NCI-H187 (cell line): ENCODE measurements at places on chromosomes 1 and 21.
A peak's percentile ranks its signal among the peaks of the same experiment; 100 is the strongest.

GRCh38 chr1:16145662-16146278, 10.1 kb downstream of the EPHA2 start:
- DNase-seq: no peak

DNA sequence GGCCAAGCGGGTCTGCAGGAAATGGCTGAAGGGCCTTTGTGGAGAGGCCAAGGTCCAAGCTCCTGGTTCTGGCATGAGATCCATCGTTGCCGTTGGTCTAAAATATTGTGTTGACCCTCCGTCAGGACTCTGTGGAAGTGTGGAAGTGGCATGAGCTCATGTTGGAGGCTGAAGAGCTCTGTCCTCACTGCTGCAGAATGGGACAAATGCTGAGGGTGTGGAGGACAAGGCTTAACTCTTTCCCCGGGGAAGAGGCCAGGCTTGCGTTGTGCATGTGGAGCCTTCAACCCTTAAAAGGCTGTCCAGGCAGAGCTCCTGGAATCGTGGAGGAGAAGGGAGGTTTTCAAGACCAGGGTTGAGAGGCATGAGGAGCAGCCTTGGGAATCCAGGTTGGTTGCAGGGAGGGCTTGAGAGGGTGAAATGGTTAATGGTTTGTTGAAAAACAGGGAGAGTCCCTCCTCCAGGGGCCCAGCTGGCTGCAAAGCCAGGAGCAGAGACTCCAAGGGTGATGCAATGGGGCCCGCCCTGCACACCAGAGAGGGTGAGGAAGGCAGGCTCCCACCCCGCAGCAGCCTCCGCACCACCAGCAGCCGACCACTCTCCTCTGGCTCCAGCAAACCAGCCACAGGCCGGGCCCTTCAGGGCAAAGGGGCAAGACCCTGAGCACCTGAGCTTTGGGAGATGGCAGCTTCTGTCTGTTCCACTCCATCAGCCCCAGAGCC, 6.7 kb upstream of the AHCYL1 start:
- no peak for DNase-seq

GRCh38 chr1:194419721-194420120, 1233.3 kb upstream of the B3GALT2 start:
- DNase-seq: no peak

GRCh38 chr1:94463765-94464330, 45.7 kb downstream of the ABCD3 start:
- no peak for DNase-seq

DNA sequence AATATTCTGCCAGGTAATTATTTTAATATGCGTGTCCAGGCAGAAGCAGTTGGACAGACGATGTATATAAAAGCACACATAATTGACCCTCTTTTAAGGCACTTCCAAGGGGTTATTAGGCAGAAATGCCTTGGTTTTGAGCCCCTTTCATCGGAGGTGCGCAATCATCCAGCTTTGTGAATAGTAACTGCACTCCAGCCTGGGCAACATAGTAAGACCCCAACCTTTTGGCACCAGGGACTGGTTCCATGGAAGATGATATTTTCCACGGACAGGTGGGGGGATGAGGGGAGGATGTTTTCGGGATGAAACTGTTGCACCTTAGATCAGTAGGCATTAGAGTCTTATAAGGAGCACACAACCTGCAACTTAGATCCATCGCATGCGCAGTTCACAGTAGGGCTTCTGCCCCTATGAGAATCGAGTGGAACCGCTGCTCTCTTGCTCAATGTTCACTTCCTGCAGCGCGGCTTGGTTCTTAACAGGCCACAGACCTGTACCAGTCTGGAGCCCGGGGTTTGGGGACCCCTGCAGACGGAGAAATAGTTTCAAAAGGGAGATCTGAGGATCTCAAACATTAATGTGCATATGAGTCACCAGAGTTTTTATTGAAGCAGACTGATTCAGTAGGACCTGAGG, 1.8 kb upstream of the MCOLN2 start:
- DNase-seq: no peak

- no peak for DNase-seq
These were observed 42.0 kb downstream of the FCRL3 start for GRCh38 chr1:157658571-157658970.

DNA sequence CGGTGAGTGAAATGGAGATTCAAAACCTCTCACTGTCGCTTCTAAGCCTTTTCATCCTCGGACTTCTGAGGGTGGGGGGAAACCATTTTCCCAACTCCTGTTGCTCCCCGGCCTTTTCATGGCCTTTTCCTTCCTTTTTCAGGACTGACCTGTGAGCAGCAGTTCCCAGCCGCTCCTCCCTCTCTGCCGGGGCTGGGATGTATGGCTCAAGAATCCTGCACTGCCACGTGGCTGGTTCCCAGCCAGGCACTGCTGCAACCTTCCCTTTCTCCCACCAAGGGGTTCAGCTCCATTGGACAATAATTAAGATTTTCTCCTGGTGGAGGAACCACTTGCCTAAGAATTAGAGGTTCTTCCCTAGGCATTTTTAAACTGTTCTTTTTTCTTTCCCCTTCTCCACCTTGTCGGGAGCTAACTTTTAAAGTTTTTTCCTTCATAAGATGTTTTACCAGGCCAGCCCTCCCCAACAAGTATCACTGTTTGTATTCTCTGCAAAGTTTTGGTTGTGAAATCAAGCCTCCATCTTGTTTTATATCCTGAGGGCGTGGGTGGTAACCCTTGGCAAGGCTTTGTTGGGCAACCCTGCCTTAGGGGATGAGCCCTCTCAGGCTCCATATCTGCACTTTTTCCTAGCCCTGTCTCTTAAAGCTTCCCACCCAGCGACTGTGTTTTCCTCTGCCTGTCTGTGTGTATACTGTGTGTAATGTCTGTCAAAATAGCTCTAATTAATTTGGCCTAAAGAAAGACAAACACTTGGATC, 1166.6 kb upstream of the ADGRL2 start:
- no peak for DNase-seq

GRCh38 chr1:194535369-194535768, 1349.0 kb upstream of the B3GALT2 start:
- no peak for DNase-seq

DNA sequence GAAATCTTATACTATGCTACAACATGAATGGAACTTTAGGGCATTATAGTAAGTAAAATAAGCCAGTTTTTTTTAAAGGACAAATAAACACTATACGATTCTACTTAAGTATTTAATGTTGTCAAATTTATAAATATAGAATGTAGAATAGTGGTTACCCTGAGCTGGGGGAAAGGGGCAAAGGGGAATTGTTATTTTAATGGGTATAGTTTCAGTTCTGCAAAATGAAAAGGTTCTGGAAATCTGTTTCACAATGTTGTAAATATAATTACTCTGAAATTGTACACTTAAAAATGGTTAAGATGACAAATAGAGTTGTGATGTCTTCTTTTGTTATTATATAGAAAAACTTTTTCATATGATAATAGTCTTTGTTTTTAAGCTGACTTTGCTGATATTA, 366.3 kb downstream of the MRPL39 start:
- DNase-seq: no peak

DNA sequence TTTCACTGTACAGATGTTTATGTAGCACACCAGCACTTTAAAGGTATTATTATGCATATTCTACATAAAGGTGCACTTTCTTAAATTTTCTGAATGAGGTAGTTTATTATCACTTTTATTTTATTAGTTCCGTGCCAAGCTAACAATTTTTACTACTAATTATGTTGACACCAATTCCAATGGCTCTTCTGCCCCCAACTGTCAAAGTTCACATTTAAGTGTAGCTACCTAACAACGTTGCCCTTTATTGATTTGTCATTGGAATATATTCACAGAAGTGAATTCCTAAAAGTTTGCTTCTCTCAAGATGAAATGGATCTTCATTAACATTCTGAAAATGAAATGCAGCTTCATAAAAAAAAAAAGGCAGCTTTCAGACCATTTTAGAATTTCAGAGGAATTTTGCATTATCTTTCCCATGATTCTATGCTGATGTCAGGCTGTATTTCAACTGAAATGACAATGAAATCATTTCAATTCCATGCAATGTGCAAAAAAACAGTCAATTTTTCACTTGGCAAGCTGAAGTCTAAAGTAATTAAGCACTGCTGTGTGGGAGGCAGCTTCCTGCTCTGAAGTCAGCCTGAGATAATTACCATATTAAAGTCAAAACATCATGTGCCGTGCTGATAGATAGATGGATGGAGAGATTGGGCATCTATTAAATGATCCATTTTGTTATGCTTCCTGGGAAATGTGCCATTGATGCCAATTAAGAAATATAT, 229.2 kb downstream of the TTLL7 start:
- DNase-seq: no peak

DNA sequence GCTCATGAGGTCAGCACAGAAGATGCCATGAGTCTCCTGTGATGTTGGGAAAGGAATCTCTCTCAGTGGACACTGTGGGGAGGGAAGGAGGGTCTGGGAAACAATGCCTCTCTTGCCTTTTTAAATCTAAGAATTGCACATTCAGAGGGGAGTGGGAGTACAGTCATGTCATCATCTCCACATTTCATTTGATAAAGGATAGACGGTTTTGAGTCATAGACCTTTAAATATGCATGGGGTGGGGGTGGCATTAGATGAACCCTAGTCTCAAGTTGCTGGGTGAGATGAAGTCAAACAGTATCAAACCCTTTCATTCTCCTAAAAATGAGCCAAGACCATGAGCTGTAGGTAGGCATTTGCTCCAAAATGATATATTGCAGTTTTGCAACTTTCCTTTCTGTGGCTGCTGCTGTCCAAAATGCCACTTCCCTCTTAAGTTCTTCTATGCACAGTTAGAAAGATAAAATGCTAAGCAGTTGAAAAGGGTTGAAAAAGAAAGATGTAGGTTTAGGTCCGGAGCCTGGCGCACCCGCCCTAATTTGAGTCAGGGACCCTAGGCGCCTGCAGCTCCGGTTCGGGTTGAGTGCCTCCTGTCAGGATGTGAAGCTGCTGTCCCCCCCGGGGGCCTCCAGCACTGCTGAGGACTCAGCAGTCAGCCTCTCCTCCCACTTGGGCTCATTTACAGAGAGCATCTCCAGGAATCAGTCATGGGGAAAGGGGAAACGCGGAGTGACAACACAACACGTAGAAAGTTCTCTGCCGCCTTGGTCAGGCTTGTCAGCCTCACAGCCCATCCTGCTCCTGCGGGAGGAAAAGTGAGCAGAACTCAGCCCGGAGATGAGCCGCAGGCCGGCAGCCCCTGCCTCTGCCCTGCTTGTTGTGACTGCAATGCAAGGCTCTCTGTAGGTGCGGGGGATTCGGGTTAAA, 479.3 kb upstream of the RUNX1 start:
- no peak for DNase-seq

DNA sequence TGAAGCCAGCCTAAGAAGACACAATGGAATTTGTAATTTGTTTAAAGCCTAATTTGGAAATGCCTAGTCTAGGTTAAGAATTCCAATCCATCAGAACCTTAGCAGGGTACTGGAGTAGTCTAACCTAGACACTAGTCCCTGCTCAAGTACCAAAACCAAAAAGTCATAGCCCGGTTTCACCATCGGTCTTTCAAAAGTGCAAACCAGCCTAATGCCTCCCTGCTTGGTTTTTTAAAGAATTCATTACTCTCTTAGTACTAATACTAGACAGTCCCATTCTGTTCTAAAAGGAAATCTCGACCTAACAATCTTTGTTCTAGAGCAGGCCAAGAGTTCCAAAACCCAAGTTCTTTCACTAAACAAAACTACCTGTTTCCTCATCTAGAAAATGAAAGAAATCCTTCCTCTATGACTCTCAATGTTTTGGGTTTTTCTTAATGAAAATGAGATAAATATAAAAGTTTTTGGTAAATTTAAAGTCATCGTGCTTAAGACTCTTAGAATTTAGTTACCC, 2.6 kb downstream of the PUM1 start:
- DNase-seq: no peak

- peak; percentile 23 for DNase-seq
These were observed 3.8 kb downstream of the BCL9 start for GRCh38 chr1:147545133-147545532.

GRCh38 chr1:235835226-235835625, 31.5 kb downstream of the LYST start:
- no peak for DNase-seq

- DNase-seq: no peak
These were observed 46.6 kb downstream of the TENT5C start for GRCh38 chr1:117652421-117652820.

GRCh38 chr1:44288883-44289282, 66.2 kb downstream of the ERI3 start:
- DNase-seq: no peak

DNA sequence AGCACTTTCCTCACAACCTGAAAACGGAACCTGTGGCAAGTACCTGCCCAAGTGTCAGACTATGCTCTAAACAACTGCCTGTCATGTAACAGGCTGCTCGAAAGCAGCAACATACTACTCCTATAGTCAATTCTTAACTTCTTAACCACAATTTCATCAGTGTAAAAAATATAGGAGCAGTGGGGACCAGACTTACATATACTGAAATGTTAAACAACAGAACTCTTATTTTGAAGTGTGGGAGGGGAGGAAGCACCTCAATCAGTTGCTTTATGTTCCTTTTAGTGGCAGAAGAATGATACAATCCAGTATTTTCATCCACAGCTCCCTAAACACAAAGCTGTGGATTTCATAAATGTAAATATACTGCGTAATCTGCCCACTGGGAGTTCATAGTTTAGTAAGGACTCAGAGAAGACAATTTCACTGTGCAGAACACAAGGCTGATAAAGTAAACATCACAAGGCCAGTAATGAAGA, 44.2 kb downstream of the WLS start:
- DNase-seq: no peak

GRCh38 chr1:57711326-57711725, 287.5 kb upstream of the DAB1 start:
- DNase-seq: no peak

DNA sequence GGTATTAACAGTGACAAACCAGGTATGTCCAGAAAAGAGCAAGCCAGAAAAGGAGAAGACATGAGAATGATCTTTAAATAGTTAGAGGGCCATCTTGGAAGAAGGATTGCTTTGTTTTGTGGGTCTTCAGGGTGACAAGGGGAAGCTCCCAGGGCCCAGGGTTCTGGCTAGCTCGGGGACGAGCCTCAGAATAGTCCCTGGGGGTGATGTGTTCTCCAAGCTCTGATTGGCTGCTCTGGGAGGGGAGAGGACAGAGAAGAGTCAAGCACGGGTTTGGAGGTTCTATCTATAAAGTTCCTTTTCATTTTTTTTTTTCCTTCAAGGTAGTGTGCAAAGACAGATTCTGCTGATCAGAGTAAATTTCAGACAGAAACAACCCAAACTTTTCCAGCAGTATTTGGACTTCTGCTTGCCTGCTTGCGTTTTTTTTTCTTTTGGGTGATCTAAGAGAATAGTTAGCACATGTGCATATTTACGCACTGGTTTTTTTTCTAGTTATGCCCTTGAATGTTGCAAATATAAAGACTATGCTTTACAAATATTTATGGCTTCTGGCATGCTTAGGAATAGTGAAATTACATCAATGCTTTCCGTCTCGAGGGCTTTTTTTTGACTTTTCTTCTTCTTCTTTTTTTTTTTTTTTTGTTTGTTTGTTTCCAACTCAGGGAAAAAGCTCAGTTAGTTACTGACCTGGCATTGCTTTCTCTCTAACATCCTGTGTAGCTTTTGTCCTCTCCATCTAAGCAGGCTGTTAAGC, 59.7 kb downstream of the ROR1 start:
- no peak for DNase-seq

DNA sequence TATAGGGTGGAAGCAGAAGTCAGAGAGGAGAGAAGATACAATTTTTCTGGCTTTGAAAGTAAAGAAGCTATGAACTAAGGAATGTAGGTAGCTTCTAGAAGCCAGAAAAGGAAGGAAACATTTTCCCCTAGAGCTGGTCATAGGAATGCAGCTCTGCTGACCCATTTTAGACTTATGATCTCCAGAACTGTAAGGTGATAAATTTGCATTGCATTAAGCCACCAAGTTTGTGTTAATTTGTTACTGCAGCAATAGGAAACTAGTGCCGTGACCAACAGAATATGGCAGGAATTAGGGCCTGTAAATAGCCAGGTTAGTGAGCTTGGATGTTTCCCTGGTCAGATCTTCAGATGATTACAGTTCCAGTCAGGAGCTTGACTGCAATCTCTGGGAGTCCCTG, 244.3 kb upstream of the C1orf105 start:
- DNase-seq: no peak
